Cardiac muscle cell (in vitro differentiated cells and primary cell): ENCODE measurements at places on chromosomes 1 and 21.
A peak's percentile ranks its signal among the peaks of the same experiment; 100 is the strongest.

DNA sequence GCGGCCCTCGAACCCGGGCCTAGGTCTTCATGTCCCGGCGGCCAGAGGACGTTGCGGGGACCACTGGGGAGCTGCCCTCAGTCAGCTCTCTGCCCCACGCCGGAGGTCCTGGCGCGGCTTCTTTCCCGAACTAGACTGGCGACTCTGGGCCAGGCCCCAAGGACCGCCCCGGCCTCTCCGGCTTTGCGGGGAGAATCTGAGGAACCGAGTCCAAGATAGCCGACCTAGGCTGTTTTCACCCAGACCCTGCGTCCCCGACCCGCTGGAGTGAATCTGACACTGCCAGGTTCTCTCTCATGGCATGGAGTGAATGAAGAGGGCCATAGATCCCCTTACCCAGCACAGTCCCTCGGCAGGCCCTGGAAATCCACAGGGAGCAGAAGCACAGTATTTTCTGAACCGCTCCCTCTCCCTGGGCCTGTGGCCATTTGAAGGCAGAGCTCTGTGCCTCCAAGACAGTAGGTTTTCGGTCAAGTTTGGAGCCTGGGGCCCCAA is 9.9 kb upstream of the BARHL2 start:
- DNase-seq, result no peak

GRCh38 chr1:92784021-92784638 is 778 bp downstream of the EVI5 start:
- DNase-seq, result peak; percentile 58

DNA sequence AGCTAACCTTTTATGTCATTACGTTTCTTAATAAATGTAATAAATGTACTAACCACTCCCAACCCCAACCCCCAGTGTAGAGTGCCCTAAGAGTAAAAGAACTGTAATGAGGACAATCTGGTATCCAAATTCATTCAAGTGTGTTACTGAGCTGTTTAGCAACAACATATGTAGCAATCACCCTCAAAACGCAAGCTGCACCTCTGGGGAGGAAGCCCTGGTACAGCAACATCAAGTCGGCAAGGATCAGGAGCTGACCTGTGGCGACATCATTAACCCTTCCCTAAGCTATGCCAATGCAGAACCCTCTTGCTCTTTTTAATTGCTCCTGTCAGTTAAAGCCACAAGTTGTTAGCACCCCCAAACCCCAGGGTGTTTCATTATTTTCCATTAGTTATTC is 47.1 kb downstream of the STX6 start:
- DNase-seq, result peak; percentile 10

- DNase-seq, result no peak
These were observed 4.4 kb upstream of the CAPN2 start for GRCh38 chr1:223708001-223708359.

DNA sequence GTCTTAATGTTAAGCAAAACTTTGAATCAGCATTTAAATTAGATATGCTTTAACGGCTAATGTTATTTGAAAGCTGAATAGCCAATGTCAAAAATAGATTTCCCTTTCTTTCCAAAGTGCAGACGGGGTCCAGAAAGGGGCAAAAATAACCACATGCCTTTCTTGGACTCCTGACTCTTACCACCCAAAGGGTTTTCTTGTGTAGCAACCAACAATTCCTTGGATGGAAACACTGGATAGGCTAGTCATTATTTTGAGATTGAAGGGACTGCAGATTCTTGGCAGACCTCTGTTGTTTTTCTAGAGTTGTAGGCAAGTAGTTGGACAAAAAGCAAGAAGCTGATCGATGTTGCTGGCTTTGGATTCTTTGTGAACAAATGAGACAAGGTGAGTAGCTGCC is 107.0 kb downstream of the MRPS6 start:
- DNase-seq, result no peak

GRCh38 chr1:169486281-169487051 is 722 bp upstream of the SLC19A2 start:
- no peak for DNase-seq

DNA sequence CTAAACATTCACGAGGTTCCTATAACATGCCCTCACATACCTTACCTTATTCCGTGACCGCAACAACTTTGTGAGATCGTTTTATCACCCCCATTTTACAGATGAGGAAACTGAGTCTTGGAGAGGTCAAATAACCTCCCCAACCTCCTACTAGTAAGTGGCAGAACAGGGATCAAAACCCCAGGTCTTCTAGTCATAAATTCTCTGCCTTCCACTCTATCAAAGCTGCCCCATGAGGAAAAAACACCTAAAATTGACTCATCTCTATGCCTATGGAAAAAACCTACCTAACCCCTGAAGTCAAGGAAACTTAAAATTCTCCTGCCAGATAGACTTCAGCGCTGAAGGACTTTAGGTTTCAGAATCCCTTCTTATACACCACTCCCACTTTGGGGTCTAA is 69.5 kb upstream of the ERRFI1 start:
- no peak for DNase-seq

DNA sequence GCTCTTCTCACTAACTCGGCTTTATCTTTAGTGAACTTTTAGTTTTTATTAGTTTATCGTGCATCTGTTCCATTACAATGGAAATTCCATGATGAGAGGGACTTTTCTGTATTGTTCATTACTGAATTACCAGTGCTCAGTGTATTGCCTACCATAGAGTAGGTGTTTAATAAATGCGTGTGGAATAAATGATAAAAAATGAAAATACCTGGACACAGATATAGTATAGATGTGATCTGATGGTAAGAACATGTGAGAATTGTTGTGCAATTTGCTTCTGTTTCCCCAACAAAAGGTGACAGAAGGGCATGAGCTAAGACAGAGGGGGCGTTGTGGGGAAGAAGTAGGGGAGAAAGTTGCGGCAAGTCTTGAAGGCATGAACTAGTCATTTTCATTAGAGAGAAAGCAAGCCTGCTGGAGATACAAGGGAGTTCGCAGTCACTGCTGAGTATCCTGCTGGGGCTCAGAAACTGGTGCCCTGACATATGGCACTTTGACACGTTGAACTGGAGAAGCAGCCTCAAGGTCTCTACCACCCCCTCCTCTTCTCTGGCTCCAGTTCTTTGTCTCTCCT is 5.6 kb upstream of the COG2 start:
- no peak for DNase-seq

- DNase-seq, result no peak
These were observed 22.7 kb downstream of the ZFYVE9 start for GRCh38 chr1:52164604-52165003.

GRCh38 chr21:28317177-28317950 is 675.3 kb downstream of the LTN1 start:
- no peak for DNase-seq

GRCh38 chr1:246971090-246971721 is 36.7 kb downstream of the ZNF695 start:
- DNase-seq, result peak; percentile 73

DNA sequence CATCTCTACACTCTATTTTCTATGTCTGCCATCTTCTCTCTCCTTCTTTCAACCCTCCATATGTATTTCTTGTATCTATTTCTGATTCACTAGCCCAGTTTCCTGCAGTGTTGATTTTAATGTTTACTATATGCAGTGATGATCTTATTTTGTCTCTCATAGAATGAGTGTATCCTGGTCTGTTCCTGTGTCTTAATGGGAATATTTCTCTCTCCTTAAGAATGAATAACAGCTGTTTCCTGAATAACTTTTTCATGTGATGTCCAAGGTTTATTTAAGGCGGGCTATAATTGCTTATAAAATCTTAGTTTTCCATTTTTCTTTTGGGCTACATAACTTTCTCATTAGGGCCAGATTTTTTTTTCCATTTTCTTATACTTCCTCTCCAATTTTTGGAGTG is 144.5 kb downstream of the C1orf21 start:
- no peak for DNase-seq

DNA sequence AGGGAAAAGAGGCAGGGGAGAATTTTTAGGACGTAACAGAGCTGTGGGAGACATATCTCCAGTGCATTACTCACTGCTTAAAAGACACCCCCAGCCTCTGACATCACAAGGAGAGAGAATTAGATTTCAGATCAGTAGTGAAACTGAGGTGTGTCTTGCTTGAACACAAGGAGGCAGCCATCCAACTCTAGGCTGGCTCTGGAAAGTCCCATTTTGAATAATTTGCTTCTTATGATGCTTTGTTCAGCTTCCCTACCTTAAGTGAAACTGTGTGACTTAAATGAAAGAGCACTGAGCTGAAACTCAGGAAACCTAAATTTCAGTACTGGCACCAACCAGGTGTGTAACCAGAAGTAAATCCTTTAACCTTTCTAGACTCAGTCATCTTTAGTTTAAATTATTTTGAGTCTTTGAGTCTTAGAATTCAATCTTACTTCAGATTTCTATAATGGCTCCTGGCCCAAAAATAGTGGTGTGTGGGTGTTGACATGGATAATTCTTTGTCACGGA is 251.6 kb upstream of the SGIP1 start:
- DNase-seq, result no peak

DNA sequence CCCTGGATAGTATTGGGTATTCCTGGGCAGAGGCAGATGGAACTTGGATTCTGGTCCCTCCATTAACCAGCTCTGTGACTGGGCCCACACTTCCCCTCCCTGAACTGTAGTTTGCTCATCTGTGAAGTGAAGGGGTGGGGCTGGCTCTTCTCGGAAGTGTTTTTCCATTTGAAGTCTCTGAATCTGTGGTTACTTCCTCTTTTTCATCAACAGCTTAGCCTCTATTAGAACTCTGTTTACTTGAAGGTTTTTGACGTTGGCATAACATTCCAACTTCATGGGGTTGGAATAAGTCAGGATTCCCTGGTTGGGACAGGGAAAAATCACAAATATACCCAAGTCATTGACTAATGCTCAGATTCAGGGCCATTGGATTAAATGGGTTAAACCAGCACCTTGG is 3.6 kb downstream of the KIAA0040 start:
- DNase-seq, result no peak

DNA sequence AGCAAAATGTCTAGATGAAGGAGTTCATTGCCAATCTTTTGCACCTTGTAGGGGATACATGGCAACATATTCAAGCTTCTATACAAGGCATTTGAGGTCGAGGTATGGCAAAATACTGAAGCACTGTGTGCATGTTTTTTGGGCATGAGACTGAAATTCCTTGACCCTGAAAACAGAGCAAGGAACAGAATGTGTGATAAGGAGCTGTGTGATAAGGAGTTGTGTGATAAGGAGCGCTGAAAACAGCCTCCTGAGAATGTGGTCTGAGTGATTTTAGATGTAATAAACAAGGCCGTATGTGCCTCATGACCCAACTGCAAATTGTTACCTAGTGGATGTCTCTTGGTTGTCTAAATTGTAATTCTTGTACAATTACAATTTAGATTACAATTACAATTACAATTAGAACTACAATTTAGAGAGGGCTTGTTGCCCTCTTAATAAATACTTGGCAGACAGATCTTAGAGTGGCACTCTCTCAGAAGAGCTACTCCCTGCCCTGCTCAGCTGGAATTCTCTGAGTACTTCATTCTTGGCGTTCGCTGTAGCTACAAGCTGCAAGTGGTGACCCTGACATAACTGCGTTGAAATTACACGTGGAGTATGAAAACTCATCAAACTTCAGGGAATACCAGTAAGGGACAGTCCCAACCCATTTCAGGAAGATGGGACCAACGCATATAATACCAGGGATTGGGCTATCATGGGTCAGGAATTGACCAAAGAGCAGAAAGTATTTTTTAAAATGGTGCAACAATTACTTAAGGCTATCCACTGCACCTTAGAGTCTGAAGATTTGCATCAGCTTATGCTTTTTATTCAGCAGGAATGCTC is 20.0 kb upstream of the ITLN1 start:
- DNase-seq, result peak; percentile 89

GRCh38 chr1:183942933-183943693 is 94.4 kb downstream of the COLGALT2 start:
- peak; percentile 12 for DNase-seq

DNA sequence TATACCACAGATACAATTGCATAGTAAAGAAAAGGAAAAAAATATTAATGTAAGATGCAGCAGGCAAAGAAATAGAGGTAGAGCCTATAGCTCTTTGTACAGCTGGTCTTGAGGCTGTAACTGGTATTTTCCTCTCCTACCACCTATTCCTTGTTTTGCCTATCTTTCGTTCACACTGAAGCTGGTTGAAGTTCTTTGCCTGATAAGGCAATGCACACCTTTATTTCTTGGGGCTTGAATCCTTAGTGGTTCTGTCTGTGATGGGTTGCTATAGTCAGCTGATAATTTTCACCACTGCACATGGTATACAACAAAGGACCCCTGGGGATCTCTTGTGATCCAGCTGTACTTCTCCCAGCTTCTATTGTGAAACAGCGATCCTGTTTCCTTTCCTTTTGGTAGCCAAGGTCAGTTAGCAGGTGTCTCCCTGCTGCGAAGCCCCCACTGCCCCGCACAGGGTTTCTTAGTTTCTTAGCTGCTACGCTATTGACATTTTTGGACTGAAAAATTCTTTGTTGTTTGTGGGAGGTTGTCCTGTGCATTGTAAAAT is 9.9 kb upstream of the TSNAX start:
- DNase-seq, result no peak

DNA sequence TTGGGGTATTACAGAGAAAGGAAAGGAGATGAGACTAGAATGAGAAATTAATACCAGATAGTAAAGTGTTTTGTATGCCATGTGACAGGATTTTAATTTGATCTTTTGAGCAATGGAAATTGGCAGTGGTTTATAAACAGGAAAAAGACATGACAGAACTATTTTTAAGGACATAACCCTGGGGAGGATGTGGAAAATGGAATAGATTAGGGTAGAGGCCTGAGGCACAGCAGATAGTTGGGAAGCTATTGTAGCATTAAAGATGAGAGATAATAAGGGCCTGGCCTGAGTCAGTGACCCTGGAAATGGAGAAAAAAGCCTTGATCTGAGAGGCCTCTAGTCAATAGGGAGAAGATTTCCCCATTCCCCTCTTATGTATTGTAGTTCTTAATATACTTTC is 22.1 kb upstream of the KCNA3 start:
- no peak for DNase-seq

DNA sequence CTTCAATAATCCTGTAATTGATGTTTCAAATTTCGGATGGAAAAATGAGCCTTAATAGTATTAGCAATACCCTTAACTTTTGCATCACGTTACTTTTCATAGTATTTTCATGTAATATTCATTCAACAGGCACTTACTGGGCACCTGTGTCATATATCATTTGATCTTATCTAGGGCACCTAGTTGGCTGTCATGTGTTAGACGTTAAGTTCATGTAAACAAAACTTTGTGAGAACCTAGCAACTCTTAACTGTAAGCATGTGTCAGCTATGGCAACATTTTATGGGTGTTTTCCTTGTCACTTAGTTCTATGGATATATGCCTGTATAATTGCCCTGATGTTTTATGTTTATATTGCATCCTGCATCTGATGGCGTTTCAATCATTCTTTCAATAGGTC is 777 bp downstream of the LAMC2 start:
- DNase-seq, result no peak
